ENCODE measurements at places on chromosomes 13 and 19.

DNA sequence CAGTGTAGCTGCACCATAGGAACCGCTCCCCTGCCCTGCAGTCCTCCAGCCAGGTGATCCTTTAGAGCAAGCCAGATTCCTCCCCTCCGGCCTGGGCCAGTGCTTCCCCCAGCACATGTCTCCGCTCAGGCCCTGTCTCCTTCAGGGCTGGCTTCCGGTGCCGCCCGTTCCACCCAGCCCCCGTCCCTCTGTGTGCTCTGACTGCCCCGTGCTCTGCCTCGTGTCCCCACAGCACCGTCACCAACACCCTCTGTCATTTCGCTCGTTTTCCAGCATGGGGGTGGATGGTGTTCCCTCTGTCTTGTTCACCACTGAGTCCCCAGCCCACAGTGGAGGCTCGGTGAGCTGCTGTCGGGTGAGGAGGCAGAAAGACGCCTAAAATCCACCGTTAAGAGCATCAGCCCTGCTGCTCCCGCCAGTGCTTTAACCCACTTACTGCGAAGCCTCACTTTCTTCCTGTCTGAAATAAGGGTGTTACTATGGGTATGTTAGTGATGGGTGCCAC is 54.5 kb downstream of the TSSK6 start:
- DNase-seq = no peak

DNA sequence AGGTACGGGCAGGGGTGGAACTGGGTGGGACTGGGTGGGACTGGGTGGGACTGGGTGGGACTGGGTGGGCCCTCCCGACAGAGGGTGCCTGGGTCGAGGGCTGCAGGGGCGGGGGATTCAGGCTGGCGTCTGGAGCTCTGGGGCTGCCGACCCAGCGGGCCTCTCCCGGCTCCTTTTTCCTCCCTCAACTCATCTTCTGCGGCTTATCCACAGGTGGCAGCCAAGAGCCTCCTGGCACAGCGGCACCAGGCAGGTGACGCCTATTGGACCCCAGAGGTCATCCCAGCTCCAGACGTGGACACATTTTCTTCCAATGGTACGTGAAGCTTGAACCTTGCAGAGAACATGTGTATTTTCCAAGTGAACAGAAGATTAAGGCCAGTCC is 533 bp downstream of the ZNF544 start:
- peak; percentile 10 for DNase-seq

- DNase-seq = no peak
Measured at GRCh38 chr13:100842136-100842535, 167.5 kb upstream of the TMTC4 start.

DNA sequence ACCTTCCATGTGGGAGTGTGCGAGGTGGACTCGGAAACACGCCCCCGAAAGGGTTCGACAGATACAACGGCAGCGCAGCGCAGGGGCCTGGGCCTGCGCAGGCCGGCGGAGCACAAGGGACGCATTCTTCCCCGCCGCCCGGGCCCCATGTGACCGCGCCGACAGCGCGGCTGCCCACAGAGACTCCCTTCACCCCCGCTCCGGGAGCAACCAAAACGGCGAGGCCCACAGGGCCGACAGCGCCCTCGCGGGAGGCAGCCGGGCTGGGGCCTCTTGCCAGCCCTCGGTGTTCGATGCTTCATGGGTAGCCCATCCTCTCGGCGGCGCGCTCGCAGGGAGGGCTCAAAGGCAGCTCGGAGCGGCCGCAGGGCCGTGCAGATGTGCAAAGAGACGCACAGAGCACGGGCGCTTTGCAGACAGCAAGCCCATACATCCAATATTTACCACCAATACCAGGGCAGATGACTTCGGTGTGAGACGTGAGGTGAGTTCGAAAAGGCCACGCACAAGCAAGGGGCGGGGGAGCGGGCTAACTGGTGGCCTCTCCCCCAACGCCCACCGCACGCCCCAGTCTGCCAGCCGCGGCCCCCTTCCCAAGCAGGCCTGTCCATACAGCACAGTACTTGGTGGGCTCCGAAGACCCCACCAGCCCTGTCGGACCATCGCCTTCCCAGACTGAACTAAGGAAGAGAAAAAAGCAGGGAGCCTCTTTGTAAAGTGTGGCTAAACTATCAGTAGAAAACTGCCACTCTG is 89.9 kb downstream of the CRYL1 start:
- DNase-seq = no peak

- no peak for DNase-seq
Measured at GRCh38 chr19:53880711-53881481, 1.1 kb upstream of the PRKCG start.

GRCh38 chr19:6707011-6707657 is 13.3 kb downstream of the C3 start:
- DNase-seq = no peak

Data from DMS 273 treated with DMSO at 0.1 percent for 48 hours (cell line).